ENCODE measurements at places on chromosomes 16 and 17.

DNA sequence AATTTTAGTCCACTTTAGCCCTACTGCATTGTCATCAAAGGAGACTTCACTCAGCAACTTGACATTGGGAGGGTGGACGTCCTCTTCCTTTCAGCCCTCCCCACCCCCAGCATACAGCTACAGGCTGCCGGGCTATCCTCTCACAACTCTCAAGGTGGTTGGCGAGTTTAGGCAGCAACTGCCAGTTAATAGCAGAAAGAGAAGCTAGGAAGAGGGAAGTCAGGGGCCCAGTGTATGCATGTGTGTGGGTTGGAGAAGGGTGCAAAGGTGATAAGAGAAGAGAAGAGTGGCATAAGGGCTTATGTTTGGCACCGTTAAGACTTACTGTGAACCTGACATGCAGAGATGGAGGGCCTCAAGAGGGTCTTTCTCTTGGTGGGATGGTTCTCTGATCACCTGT is 31.8 kb downstream of the CCL4 start:
- no peak for DNase-seq

- DNase-seq, result peak; percentile 63
Observed at GRCh38 chr16:21169249-21169981, 10.9 kb downstream of the LDAF1 start.

DNA sequence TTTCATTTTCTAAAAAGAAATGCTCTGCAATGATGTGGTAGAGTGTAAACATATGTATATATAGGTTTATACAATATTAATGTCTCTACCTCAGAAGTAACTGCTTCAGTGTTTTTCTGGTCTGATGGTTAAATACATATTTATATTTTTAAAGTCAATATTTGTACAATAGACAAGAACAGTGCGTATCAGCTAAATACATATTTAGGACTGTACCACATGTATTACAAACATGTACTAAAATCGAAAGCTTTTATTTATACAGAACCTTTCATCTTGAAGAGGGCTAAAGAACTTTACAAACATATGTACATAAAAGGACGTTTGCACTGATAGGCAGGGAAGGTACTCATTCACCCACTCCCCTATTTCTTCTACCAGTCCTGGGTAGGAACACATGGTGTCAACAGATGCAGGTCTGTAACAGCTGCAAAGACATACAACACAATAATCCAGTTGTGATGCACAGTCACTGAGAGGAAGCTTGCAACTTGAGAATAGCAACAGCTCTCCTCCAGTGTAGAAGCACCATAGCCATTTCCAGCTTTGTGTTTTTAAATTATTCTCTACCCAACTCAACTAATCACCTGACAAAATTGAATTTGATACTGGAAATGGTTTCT is 206.9 kb upstream of the C17orf78 start:
- DNase-seq, result no peak

DNA sequence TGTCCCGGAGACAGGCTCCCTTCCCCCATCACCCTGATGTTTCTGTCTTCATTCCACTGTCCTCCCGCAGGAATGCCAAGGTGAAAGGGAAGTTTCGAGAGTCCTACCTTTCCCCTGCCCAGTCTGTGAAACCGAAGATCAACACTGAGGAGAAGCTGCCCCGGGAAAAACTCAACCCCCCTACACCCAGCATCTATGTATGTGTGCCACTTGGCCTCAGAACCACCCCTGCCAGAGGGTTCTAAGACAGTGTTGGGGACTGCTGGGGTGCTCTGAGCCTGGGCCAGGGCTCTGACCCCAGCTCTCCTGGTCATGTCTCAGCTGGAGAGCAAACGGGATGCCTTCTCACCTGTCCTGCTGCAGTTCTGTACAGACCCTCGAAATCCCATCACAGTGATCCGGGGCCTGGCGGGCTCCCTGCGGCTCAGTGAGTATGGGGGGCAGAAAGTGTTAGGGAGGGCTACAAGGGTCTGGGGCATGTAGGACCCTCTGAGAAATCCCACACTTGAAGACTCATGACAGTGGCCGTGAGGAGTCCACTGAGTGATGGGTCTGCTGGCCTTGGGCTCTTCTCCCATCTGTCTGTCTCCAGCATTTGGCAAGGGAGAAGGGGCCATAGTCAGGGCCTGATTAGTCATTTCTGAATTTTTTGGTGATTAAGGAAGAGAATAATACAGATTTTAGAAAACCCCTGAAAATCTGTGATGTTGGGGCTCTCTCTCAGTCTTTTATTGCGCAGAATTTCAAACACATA is 4.9 kb upstream of the TMEM88 start:
- DNase-seq, result no peak

DNA sequence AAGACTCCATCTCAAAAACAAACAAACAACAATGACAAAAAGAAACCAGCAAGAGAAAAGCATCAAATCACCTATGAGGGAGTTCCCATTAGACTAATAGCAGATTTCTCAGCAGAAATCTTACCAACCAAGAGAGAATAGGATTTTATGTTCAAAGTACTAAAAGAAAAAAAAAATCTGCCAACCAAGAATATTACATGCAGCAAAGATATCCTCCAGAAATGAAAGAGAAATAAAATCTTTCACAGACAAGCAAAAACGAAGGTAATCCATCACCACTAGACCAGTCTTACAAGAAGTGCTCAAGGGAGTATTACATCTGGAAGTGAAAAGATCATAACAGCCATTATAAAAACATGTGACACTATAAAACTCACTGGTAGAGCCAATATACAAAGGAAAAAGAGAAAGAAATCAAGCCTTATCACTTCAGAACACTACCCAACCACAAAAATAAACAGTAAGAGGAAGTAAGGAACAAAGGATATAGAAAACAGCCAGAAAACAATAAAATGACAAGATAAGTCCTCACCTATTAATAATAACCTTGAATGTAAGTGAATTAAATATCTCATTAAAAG is 66.3 kb downstream of the STX8 start:
- DNase-seq, result no peak

- DNase-seq, result peak; percentile 77
Observed at GRCh38 chr17:72120642-72121163, at the start of gene SOX9. Gene SOX9 (plus strand): TSS chr17:72121020. CDS start chr17:72121392, 372 bp downstream.

DNA sequence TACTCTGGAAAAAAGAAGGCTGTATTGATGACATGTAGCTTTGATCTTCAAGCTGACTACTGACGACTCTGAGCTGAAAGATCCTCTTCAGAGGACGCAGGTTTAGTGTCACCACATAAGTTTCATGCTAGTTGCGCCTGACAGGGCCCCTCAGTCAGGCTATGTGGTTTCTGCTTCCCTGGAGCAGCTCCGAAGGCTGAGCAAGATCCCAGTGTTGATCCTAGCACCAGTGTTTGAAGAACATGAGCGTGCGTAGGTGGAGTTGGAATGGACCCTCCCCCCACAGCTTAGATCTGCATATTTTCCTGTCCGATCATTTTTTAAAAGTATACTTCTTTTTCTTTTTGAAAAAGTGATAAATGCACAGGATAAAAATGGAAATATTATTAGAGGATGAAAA is 17.3 kb downstream of the BANP start:
- DNase-seq, result peak; percentile 19

GRCh38 chr16:85188822-85189672 is 76.8 kb upstream of the CIBAR2 start:
- DNase-seq, result no peak

Data from fibroblast of skin of back (primary cell).